ENCODE measurements at places on chromosomes 5 and 9.

DNA sequence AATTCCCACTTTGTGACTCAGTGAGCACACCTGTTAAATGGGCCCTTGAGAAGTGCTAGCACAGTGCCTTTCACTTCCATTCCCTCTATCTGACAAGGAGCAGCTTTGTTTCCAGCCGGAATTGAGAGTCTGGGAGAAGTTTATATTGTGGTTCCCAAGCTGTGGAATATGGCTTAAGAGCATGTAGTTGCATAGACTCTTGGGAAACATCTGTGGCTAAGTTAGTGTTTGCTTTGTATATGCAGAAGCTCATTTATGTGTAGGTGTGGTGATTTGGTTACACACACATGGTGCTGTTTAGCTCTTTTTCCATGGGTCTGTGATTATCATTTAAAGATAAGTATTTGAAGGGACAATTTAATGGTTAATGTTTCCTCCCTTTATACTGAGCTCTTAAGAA, 110.5 kb upstream of the HMHB1 start:
- no peak for DNase-seq

- DNase-seq: no peak
Measured at GRCh38 chr9:73597771-73598170, 446.1 kb downstream of the ANXA1 start.

DNA sequence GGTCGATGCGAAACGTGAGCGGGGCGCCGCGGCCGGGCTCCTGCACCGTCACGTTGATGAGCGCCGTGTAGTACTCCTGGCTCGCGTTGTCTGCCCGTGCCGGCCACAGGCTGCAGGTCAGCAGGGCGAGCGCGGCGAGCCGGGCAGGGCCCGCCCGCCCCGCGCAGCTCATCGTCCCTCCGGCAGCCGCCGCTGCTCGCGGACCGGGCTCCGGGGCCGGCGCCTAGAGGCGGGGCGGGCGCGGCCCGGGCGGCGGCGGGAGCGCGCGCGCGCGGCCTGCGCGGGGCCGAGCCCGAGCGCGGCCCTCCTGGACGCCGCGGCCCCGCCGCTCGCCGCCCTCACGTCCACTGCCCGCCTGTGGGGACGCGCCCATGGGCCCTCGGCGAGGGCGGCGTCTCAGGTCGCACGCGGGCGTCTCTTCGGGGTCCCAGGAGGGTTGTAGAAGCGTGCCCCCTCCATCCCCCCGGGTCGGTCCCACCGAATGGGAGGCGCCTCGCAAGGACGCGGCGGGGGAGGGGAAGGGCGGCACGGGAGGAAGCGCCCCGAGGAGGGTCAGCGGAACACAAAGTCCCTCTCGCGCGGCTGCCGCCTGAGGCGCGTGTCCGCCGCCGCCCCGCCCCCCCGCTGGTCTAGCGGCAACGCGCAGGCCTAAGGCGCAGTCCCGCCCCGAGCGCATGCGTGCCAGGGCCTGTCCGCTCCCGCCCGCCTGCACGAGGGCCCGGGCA, at the start of gene RNF130:
RNF130 (minus strand) TSS at position 229 of the 725 bp plus-strand sequence; CDS start at position 172, 57 bp downstream.
- DNase-seq: peak; percentile 62

- DNase-seq: no peak
Measured at GRCh38 chr9:6667633-6668280, 22.2 kb upstream of the GLDC start.

DNA sequence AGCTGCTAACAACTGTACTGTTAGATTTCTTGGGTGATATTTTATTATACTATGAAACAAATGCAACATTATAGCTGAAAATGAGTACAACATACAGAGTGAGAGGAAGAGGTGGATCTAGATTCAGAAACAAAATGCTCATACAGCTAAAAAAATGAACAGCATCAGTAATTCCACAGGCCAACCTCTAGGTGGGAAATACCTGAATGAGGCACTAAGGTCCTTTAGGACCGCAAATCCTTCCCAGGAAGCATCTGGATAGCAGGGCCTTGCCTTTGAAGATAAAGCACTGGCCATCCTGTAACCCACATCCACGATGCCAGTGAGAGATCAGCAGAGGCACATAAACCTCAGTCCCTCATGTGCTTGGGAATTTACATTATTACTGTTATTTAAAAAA, 310.8 kb downstream of the YTHDC2 start:
- DNase-seq: no peak

DNA sequence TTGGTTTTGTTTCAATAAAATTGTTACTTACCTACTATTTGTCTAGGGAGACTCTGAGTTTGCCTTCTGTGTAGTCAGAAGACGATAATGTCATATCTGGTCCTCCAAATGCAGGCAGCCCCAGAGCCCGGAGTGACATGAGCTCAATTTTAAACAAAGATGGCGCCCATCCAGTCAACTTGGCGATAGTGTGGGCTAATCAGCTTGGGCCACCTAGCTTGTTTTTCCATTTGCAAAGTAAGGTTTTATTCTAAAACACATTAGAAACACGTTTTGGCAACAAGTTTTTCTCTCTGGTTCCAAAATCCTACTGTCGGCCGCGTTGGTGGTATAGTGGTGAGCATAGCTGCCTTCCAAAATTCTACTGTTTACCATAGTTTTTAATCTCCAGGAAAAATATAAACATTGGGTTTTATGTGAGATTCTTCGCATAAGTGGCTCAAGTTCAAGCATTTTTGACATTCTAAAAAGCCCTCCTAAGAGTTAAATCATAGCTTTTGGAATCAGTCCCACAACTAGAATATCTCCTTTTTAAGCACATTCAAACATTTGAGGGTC, 13.2 kb downstream of the TSC1 start:
- DNase-seq: no peak

- DNase-seq: no peak
Measured at GRCh38 chr9:122001491-122002201, 91.5 kb downstream of the TTLL11 start.

DNA sequence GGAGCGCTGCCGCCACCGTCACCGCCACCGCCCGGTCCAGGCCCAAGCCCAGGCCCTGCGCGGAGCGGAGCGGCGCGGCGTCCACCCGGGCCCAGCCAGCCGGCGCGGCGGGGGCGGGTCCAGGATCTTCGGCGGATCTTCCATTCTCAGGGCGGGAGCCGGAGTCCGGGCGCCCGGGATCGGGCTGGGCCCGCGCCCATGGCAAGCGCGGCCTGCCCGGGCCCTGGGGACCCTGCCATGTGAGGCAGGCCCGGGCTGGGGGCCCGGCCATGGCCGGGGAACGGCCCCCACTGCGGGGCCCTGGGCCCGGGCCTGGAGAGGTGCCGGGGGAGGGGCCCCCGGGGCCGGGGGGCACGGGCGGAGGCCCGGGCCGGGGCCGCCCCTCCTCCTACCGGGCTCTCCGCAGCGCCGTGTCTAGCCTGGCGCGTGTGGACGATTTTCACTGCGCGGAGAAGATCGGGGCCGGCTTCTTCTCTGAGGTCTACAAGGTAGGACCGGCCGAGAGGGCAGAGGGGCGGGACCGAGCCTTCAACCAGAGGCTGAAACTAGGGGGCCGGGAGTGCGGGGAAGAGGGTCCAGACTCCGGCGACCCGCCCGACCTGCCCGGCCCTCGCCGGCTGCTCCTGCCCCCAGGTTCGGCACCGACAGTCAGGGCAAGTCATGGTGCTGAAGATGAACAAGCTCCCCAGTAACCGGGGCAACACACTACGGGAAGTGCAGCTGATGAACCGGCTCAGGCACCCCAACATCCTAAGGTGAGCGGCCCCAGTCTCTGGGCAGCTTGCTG, 482 bp downstream of the TESK1 start:
- DNase-seq: peak; percentile 9

GRCh38 chr9:28916348-28916747, 1343.1 kb upstream of the C9orf72 start:
- no peak for DNase-seq

- no peak for DNase-seq
Measured at GRCh38 chr9:14170973-14171596, 142.9 kb downstream of the NFIB start.

- DNase-seq: no peak
Measured at GRCh38 chr5:91397791-91398190, 14.7 kb upstream of the ARRDC3 start.

DNA sequence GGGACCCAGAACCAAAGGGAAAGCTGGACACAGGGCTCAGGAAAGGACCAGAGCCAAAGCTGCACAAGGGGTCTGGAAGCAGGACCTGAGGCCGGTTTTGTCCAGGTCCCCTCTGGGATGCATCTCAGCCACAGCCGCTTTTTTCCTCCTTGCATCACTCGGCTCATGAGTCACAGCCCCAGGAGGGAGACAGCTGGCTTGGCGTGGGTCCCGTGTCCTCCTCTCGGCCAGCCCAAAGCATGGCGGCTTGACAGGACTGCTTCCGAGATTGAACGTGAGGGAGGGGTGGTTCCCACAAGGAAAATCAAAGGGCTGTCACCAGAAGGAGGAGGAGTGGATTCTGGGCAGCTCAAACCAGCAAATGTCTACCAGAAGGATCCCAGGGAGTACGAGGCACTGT, 56.7 kb upstream of the CPLX2 start:
- DNase-seq: no peak

DNA sequence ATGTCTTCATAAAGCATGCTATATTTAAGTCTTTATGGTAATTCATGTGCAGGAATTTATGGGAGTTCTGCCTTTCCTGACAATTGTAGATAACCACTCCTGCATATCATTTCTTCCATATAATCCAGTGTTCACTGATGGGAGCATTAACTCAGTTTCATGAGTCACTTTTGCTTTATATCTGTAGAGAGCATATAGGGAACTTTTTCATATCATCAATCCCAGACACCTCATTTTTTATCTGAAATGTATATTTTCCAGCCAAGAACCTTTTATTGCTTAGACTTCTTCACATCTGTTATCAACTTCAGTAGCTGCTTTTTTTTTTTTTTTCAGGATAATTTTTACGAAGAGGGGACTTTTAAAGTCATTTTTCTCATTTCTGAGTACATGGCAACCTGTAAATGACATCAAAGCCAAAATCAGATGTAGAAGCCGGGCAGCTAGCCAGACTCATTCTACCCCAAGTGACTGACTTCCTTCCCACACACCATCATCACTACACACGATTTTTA, 41.1 kb downstream of the NFX1 start:
- DNase-seq: no peak

DNA sequence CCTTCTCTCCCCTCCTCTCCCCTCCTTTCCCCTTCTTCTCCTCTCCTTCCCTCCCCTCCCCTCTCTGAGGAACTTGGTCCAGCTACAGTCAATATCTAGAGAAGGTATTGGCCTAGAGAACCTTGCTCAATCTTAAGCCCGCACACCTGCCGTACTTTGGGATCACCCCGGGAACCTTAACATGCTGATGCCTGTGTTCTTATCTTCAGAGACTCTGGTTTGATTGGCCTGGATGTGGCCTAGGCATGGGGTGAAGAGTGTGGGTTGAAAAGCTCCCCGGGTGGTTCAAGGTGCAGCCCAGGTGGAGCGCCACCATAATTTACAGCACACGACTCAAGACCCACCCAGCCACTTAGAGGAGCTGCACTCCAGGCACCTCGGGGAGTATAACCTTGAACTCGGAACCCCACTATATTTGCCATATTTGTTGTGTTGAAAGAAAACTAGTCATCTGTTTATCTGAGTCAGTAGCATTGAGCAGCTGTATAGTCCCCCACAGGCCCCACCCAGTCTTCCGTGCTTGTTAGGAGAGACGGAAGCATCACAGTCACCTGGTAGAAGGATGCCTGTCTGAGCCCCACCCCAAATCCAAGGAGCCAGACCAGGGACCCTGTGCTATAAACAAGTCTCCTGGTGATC, 14.4 kb upstream of the PHF19 start:
- peak; percentile 62 for DNase-seq

DNA sequence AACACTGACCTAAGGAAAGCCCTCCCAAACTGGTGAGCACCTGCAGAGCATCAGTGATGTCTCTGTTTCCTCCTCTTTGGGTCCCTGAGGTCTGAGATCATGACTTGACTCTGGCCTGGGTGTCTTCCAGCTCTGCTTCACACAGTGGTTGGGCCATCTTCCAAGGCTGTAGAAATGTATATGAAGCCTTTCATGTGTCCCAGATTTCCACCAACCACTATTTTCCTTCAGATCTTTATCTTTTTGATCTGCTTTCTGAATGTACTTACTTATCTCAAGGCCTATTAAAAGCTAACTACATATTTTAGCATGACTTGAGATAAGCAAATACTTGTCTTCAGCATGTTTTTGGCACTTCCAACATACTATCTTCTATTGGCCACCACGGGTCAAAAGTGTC, 47.1 kb downstream of the PRELID2 start:
- no peak for DNase-seq

DNA sequence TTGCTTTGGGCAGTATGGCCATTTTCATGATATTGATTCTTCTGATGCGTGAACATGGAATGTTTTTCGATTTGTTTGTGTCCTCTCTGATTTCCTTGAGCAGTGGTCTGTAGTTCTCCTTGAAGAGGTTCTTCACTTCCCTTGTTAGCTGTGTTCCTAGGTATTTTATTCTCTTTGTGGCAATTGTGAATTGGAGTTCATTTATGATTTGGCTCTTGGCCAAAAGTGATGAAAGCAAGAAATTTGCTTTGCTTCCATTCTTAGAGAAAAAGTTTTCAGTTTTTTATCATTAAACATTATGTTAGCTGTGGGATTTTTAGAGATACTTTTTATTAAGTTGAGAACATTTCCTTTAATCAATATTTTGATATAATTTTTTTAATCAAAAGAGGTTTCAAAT, 203.5 kb downstream of the TAF11L14 start:
- DNase-seq: no peak

DNA sequence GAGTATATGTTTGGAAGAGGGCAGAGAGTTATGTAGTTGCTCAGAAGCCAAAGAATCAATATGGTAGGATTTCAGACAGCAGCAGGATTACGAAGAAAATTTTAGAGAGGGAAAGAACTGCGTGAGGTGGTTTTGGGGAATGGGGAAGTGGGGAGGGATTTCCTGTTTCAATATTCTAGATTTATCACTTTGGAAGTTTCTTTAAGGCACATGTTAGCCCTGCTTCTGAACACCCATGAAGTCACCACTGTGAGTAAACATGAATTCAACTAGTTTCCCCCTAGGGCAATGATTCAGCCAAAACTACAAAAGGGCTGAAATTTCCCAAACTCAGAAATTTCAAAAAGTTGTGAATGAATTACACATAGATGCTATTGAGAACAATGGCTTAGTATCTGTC, 132.2 kb downstream of the EBF1 start:
- DNase-seq: no peak

GRCh38 chr5:14660833-14661232, 3.7 kb upstream of the OTULIN start:
- no peak for DNase-seq

DNA sequence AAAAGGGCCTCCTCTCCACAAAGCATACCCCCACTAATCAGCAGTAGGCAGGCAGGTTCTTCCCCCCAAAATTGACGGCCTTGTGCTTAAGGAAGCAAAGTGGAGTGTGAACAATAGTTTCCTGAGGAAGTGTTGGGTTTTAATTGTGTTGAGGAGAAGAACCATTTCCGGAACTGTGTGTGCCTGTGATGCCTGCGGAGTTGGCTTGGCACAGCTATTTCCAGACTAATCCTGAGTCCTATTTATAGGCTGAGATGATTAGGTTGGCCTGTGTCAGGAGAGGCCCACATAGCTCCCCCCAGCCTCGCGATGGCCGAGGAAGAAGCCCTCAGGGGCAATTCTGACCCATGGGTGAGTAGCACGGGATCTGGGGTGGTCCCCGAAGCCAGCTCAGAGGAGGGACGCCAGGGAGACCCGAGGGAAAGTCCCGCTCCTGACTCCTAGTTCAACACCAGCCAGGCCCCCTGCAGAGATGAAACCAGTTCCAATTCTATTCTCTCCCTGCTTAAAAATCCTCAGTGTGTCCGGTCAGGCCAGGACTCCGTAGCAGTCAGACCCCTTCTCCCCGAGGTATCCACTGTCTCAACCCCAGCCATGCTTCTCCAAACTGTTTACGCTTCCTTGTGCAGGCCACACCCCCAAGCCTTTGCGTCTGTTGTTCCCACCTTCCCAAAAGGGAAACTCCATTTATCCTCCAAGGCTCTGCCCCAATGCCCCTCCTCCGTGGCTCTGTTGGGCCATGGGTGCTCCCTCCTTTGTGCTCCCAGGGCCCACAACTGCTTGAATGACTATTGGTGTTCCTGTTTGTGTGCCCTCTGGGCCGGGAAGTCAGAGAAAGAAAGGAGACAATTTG, 18.1 kb downstream of the GSN start:
- no peak for DNase-seq
